ENCODE measurements at places on chromosomes 12 and 14. TPM values are rescaled to one million over a fixed set of nuclear protein-coding genes. Genes with fewer than 3 reads are reported as not detected.

Gene VDR
- total RNA-seq, result not detected

Gene NPFF
- total RNA-seq, result not detected

Gene GLIPR1L1
- total RNA-seq, result not detected

Gene TAS2R14
- total RNA-seq, result 9.8 TPM

Gene KIF5A
- 79.9 TPM for total RNA-seq

Gene KCTD10
- 39.6 TPM for total RNA-seq

Gene SCNN1A
- not detected for total RNA-seq

Gene WDHD1
- 8.9 TPM for total RNA-seq

Gene TMED8
- total RNA-seq, result 20.9 TPM

Gene DDIT3
- total RNA-seq, result 6.1 TPM

Gene ADCK1
- total RNA-seq, result 4.4 TPM

Gene PMCH
- not detected for total RNA-seq

Gene HOXC10
- total RNA-seq, result not detected
